Airway epithelial cell (primary cell): ENCODE measurements at places on chromosomes 1 and 21. TPM values are rescaled to one million over a fixed set of nuclear protein-coding genes. Genes with fewer than 3 reads are reported as not detected.

LMX1A gene
- not detected in 2 replicates for total RNA-seq

BLZF1 gene
- total RNA-seq, result 23.7 and 24.7 TPM in 2 replicates

TSSK3 gene
- total RNA-seq, result 0.21 TPM in 1 of 2 replicates, not detected in the other

ADGRL2 gene
- total RNA-seq, result 40.2 and 53.3 TPM in 2 replicates

C1QA gene
- total RNA-seq, result not detected in 2 replicates

NIBAN1 gene
- total RNA-seq, result 2.6 and 3.1 TPM in 2 replicates

GALE gene
- 105 and 125 TPM in 2 replicates for total RNA-seq

RGL1 gene
- 2.0 and 2.1 TPM in 2 replicates for total RNA-seq

CD101 gene
- 0.07 and 0.14 TPM in 2 replicates for total RNA-seq

GJA9 gene
- total RNA-seq, result not detected in 2 replicates

MTARC1 gene
- 5.1 and 5.6 TPM in 2 replicates for total RNA-seq

HES4 gene
- 56.3 and 58.9 TPM in 2 replicates for total RNA-seq

PRAMEF9 gene
- not detected in 2 replicates for total RNA-seq

NBPF20 gene
- total RNA-seq, result 1.3 and 2.1 TPM in 2 replicates

TGFBR3 gene
- 0.35 and 0.51 TPM in 2 replicates for total RNA-seq

AVPR1B gene
- total RNA-seq, result not detected in 2 replicates

EFCAB7 gene
- 2.0 and 3.4 TPM in 2 replicates for total RNA-seq

NUCKS1 gene
- total RNA-seq, result 81.1 and 92.2 TPM in 2 replicates

OR2T33 gene
- total RNA-seq, result not detected in 2 replicates

OSCP1 gene
- 6.4 and 11.0 TPM in 2 replicates for total RNA-seq

SDHC gene
- 45.1 and 53.2 TPM in 2 replicates for total RNA-seq

SZRD1 gene
- total RNA-seq, result 54.9 and 59.5 TPM in 2 replicates

IFI44L gene
- 0.07 and 0.28 TPM in 2 replicates for total RNA-seq

SLC45A1 gene
- 0.14 and 0.35 TPM in 2 replicates for total RNA-seq

FOXD3 gene
- total RNA-seq, result not detected in 2 replicates

ADAM30 gene
- 0.23 TPM in 1 of 2 replicates, not detected in the other for total RNA-seq

PHLDA3 gene
- total RNA-seq, result 132 and 140 TPM in 2 replicates

AMPD1 gene
- total RNA-seq, result not detected in 2 replicates

CDCA8 gene
- total RNA-seq, result 17.1 and 22.4 TPM in 2 replicates

PLA2G2C gene
- not detected in 2 replicates for total RNA-seq

HSF2BP gene
- 5.5 and 10.6 TPM in 2 replicates for total RNA-seq

MSTO1 gene
- total RNA-seq, result 6.1 and 16.2 TPM in 2 replicates

TTC34 gene
- total RNA-seq, result 0.14 and 0.21 TPM in 2 replicates

ZBTB8A gene
- total RNA-seq, result 3.8 and 5.3 TPM in 2 replicates

LAD1 gene
- total RNA-seq, result 244 and 293 TPM in 2 replicates

TAF13 gene
- 39.3 and 56.4 TPM in 2 replicates for total RNA-seq

FAM43B gene
- 0.07 TPM in 1 of 2 replicates, not detected in the other for total RNA-seq

STPG1 gene
- total RNA-seq, result 10.6 and 11.4 TPM in 2 replicates

TMEM82 gene
- not detected in 2 replicates for total RNA-seq

FLG2 gene
- total RNA-seq, result under 0.01 and 0.05 TPM in 2 replicates
